Activated T-cell treated with anti-CD3 and anti-CD28 coated beads for 24 hours (primary cell): ENCODE measurements at places on chromosomes 5 and 9.

- DNase-seq, result peak; percentile 33
Measured at GRCh38 chr9:79570448-79571308, 1.1 kb upstream of the TLE4 start.

- no peak for DNase-seq
Measured at GRCh38 chr5:178768371-178769260, 38.2 kb upstream of the ZNF354A start.

- no peak for DNase-seq
Measured at GRCh38 chr9:117719161-117719920, 15.1 kb downstream of the TLR4 start.

GRCh38 chr9:72726947-72727346, 205.5 kb downstream of the TMC1 start:
- no peak for DNase-seq

GRCh38 chr5:27876071-27876470, 837.7 kb upstream of the CDH9 start:
- DNase-seq, result no peak

GRCh38 chr5:68711293-68712200, 382.3 kb upstream of the SLC30A5 start:
- DNase-seq, result no peak

DNA sequence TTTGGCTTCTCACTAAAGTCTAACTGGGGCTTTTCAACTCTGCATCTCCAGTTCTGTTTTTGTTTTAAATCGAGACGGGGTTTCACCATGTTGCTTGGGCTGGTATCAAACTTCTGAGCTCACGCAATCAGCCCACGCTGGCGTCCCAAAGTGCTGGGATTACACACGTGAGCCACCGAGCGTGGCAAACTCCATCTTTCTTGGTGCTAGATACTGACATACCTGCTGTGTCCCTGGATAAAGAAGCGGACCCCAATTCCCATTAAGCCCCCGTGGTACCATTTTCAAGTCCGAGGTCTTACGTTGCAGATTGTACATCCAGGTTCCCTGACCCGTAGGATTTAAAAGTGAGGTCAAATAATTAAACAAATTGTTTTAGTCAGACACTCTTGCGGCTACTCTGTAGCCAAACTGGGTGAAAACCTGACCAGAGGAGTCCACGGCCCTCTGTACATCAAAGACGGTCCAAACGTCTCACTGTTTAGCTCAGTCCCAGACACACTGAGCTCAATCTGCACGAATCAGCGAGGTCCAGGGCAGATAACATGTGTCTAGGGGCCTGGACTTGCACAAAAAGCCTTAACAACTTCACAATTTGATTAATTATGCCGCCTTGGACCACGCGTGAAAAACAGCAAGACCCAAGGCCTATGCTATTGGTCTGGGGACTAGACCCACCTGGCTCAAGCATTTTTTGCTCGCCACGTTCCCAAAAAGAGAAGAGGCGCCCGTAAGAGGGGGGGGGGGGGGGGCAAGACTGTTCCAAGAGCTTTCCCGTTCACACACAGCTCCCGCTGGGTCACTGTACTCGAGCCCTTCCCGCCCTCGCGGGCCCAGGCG, 727 bp upstream of the DNAJA1 start:
- DNase-seq, result no peak

DNA sequence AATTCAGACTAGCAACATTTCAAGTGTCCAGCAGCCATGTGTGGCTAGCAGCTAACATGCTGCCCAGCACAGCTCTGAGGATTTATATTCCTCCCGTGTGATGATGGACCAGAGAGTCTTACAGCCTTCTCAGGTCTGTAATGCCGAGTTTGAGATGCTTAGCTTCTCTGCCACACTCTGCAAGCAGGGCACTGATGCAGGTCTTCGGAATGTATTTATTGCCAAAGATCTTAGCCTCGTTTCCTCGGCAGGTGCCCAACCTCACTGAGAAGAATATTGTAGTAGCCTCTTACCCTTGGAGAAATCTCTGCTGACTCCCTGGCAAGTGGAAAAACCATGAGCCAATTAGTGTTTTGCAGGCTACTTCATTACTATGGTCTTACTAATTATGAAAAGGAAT, 3.7 kb upstream of the RAI14 start:
- no peak for DNase-seq

DNA sequence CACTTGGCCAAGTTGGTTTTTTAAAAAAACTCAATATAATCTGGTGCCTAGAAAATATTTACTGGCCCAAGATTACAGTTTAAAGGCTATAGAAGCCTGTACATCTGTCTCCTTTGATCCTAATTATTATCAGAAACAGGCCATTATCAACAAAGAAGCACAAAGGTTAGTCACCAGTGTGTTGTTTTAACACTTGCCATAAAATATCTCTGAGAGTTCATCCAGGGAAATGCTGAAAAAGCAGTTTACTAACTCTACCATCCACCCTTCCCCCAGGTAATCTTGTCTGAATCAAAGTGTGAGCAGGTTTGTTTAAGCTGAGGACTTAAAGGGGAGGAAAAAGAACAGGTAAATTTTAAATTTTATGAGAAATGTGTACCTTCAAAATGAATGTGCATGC, 13.3 kb upstream of the TRPM6 start:
- no peak for DNase-seq

GRCh38 chr5:75366787-75367186, 29.8 kb downstream of the HMGCR start:
- DNase-seq, result no peak

- no peak for DNase-seq
Measured at GRCh38 chr9:8543219-8543618, 743.6 kb upstream of the DMAC1 start.

DNA sequence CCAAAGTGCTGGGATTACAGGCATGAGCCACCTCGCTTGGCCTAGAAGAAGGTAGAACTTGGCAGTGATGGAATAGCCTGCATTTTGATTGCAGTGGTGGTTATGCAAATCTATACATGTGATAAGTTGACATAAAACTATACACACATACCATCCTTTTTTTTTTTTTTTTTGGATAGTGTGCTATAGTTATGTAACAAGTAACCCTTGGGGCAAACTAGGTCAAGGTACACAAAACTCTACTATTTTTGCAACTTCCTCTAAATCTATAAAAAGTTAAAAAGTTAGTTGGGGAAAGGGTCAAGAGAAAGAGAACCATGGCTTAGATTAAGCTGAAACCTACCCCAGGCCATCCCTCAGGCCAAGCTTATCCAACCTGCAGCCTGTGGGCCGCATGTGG, 11.1 kb downstream of the TRIM14 start:
- DNase-seq, result no peak
